ENCODE measurements at places on chromosomes 4 and X. TPM values are rescaled to one million over a fixed set of nuclear protein-coding genes. Genes with fewer than 3 reads are reported as not detected.

The HMX1 gene
- not detected for total RNA-seq

The FGD1 gene
- total RNA-seq: 6.3 TPM

The GPRIN3 gene
- total RNA-seq: 7.4 TPM

The CT45A6 gene
- not detected for total RNA-seq

The UGT2B17 gene
- not detected for total RNA-seq

The RHOXF2 gene
- not detected for total RNA-seq

The PRR32 gene
- total RNA-seq: not detected

GRCh38 chr4:47221721-47222120 is 190.4 kb downstream of the GABRB1 start:
- no peak for DNase-seq

- DNase-seq: no peak
These were observed at the start of gene RTL3 for GRCh38 chrX:78658845-78659744. RTL3 (minus strand) TSS chrX:78659328; CDS start chrX:78658420, 908 bp downstream.

The LRP2BP gene
- total RNA-seq: 2.4 TPM

GRCh38 chrX:72305286-72306084 is at the start of gene CITED1:
CITED1 (minus strand) TSS chrX:72305914; CDS start chrX:72302869, 3,045 bp downstream.
- peak; percentile 28 for DNase-seq

GRCh38 chr4:95552942-95553550 is 4.3 kb upstream of the UNC5C start:
- DNase-seq: no peak

DNA sequence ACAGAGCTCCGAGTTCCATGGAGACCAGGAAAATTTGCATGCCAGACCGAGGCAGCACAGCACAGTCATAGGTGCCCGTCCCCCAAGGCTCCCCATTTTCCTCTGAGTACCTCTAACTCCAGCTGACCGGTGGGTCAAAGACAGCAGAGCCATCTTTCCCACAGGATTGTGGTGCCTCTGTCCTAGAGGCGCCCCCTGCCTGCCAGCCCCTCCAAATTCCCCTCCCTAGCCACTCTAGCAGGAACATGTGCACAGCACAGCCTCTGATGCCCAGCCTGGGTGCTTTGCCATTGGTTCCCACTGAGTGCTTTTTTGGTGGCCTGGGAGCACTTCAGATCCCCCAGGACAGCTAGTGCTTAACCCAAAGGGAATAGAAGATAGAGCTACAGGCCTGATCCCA is 368.5 kb upstream of the PABPC5 start:
- DNase-seq: no peak

The USP17L21 gene
- not detected for total RNA-seq

DNA sequence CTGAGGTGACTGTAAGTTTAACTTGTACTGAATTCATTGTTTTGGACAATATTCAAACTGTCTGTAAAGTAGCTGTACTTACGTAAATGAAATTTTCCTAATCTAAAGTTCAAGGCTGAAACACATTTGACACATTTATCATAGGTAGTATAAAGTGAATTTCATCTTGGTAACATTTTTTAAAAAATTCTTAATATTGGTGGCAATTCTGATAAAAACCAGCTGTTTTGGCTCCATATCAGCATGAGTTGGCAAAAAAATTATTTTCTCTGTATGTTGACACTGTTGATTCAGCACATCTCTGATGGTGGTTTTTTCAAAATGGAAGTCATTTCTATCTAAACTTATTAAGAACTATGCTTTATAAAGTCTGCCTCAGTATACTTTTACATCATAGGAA is 30.9 kb downstream of the CXorf58 start:
- DNase-seq: no peak

GRCh38 chr4:117512414-117512813 is 427.0 kb upstream of the TRAM1L1 start:
- DNase-seq: no peak

DNA sequence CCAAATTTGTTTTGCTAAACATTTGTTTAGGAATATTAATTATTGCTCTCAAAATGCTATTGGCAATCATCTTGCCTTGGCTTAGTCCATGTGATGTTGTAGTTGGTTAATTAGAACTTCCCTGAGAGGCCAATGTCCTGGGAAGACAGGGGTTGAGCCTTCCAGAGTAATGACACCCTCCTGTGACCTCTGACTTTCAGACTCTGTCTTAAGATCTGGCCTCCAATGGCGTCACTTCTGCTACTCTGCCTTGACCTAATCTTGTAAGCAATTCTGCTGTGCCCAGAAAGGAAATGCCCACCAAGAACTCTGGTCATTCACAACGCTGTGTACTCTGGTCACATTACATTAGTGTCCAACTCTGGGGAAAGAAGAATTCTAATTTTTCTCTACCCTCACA is 111.9 kb downstream of the SH3RF1 start:
- DNase-seq: no peak

The TCEAL5 gene
- 0.22 TPM for total RNA-seq

GRCh38 chrX:10619425-10620046 is 849 bp downstream of the MID1 start:
- DNase-seq: no peak

DNA sequence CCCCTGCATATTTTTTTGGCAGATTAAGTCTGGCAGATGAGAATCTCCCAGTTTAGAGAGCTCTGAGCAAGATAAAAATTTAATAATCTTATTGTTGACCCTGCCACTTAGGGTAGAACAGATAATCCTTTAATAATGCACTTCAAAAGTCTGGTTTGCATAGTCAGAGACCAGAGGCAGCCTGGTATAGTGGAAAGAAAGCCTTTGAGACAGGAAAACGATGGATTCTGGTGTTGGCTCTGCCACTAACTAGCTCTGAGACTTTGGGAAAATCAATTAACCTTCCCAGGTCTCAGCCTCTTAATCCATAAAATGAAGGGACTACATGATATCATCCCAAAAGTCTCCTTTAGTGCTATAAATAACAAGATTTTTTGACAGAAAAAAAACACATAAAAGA is 824.5 kb downstream of the STIM2 start:
- DNase-seq: no peak

- DNase-seq: no peak
These were observed 911.2 kb downstream of the FSTL5 start for GRCh38 chr4:161252520-161253141.

The SLC38A5 gene
- 0.50 TPM for total RNA-seq

The MAOB gene
- 126 TPM for total RNA-seq

DNA sequence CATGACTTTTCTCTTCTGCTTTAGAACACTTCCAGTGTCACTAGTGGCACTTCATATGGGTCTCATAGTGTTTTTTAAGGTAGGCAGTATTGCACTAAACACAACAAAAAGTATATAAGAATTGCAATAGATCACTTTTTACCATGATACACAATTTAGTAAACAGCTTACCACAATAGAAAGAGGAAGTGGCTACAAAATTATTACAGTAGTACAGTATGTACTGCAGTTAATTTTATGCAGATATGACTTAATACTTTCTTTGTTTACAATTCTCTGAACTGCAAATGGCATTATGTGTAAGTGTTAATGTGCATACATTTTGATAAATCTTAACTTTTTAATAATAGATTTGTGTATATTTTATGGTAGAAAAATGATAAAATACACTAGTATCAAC is 157.3 kb downstream of the RRAGB start:
- DNase-seq: no peak

The COX7B2 gene
- total RNA-seq: not detected

DNA sequence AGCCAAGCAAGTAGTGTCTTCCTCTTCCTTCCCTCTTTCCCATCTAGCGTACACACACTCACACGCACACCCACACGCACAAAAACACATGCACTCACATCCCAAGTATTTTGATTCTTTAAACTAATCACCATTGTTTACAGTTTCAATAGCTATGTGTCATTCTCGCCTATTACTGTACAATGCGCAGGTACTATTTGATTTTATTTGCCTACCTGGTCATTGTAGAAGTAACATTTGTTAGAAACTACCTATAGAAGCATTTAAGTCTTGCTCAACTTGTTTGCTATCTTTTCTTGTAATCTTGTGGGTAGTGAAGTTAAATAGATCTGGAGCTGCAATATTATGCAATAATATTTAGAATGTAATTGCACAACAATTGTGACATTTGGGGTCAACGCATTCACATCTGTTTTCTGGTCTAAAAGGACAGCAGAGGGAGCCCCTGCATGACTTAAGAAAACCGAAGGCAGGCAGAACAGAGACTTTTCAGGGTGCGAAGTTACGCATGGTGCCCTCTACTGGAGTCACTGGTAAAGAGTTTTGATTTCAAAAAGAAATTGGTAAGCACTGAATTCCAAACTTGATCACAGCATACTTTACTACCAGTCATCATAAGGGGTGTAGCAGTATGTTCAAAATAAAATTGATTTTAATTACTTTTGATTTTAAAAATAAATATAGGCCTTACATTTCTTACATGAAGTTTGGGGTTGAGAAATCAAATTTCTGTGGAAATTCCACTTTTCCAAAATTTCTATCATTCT is 503.3 kb upstream of the FAM241A start:
- peak; percentile 20 for DNase-seq

- DNase-seq: no peak
These were observed 220.2 kb upstream of the UGT8 start for GRCh38 chr4:114378305-114378903.

The METTL14 gene
- total RNA-seq: 31.5 TPM

- DNase-seq: no peak
These were observed 7.6 kb upstream of the NUDT9 start for GRCh38 chr4:87414816-87415215.

The FGF16 gene
- not detected for total RNA-seq

- DNase-seq: no peak
These were observed 2.4 kb upstream of the TADA2B start for GRCh38 chr4:7040765-7041164.

The MTNR1A gene
- total RNA-seq: not detected

The HS6ST2 gene
- total RNA-seq: not detected

The RPS6KA6 gene
- total RNA-seq: 0.37 TPM

The SYNPO2 gene
- total RNA-seq: 188 TPM

GRCh38 chr4:153970169-153970568 is 181.3 kb upstream of the SFRP2 start:
- DNase-seq: no peak

The FAM9B gene
- total RNA-seq: not detected

DNA sequence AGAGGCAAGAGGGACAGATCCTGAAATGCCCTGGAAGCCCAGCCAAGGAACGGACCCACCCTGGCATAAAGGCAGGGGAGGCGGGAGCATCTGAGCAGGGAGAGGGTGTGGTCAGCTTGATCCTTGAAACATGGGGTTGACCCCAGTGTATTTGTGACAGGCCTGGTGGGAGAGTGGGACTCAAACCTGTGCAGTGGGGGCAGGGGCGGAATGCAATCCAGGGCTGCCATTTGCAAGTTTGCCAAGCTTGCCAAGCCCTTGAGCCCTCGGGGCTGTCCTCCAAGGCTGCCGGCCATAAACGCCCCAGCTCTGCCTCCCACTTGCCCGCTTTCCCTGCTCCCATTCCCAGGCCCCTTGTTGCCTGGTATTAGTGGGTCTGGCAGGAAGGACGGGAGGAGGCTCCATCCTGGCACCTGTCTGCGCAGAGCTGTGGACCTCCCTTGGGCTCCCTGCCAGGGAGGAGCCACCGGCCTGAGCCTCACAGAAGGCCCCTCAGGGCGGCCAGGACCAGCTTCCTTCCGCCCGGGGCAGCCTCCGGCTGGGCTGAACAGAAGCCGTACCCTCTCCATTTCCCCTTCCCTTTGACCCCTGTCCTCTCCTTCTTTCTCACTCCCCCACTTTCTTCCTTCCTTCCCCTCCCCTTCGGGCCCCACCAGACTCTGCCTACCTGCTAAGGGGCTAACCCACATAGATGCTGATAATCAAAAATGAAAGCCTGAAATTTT is 661 bp downstream of the S100P start:
- DNase-seq: no peak

The RHOXF2B gene
- total RNA-seq: not detected

GRCh38 chr4:14125375-14126129 is 498.0 kb upstream of the BOD1L1 start:
- no peak for DNase-seq

DNA sequence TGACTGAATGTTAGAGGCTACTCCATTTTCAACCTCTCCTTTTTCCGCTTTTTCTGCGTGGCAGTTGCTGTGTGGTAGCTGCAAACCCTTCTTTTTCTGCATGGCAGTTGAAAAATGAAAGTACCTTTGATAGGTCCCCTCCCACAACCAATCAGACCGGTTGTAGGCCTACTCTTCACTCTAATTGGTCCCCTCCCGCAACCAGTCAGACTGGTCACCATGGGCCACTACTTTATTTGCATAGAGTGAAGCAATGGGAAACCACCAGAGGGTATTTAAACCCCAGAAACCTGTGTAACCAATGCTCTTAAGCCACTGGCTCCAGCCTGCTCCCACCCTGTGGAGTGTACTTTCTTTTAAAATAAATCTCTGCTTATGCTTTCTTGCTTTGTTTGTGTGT is 877.8 kb downstream of the FAM133A start:
- DNase-seq: no peak

The SPARCL1 gene
- 354 TPM for total RNA-seq

The GNRHR gene
- not detected for total RNA-seq

The CCDC110 gene
- total RNA-seq: 0.99 TPM

DNA sequence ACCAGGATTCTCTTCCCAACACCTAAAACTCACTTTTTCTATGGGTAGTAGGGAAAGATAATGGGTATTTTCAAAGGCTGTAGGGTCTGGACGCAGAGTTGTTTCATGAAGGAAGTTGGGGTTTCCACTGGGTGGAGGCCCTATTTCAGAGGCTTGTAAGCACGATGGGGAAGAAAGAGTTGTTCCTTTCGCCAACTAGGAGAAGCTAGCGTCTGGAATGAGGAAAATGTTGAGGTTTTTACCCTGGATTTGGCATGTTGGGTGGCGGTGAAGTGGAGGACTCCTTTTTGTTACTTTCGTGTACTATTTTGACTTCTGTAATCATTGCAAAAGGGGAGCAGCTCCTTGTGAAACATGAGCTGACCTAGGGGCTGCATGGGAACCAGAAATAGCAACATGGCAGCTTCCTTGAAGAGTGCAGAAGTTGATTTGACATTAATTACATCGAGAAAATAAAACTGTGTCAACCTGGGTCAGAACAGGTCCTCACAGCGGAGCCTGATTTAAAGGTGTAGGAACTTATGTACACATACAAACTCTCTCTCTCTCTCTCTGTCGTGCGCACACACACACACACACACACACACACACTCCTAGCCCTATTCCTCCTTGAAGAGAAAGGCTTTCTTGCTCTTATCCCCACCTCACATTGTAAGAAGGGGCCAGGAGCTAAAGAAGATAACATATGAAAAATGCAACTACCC is 19.1 kb downstream of the VSIG4 start:
- no peak for DNase-seq

The GABRE gene
- 22.9 TPM for total RNA-seq

DNA sequence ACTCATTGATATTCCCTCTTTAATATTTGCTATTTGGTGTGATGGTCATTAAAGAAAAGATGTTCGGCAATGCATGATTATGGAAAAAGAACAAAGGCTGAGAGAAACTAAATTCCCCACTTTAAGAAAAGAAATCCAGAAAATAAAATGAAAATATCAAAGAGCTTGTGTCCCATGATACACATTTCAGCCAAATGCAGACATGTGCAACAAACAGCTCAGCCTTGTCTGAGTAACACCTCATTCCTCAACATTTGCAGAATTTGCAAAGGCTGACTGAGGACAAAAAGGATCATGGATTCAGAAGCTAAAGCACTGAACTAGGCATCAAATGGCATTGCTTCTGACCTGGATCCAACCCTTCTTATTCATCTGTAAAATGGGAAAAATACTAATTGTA is 281.0 kb downstream of the RAB28 start:
- no peak for DNase-seq

- peak; percentile 92 for DNase-seq
These were observed at the start of gene ARSD for GRCh38 chrX:2928583-2929434. ARSD (minus strand) TSS chrX:2929339; CDS start chrX:2929275, 64 bp downstream.

The BTC gene
- total RNA-seq: 0.12 TPM

- DNase-seq: no peak
These were observed 155.1 kb downstream of the NR3C2 start for GRCh38 chr4:148287111-148287510.

The CDKL2 gene
- total RNA-seq: 0.64 TPM

- no peak for DNase-seq
These were observed 132.0 kb upstream of the TET2 start for GRCh38 chr4:105014635-105015034.

Data from left ventricle myocardium superior (tissue), 1 donor.